Mucosa of gallbladder (tissue), 1 donor: ENCODE measurements at places on chromosomes 13 and 19. TPM values are rescaled to one million over a fixed set of nuclear protein-coding genes. Genes with fewer than 3 reads are reported as not detected.

Gene C5AR1
- total RNA-seq, result 18.7 TPM

Gene OLFM2
- total RNA-seq, result 10.8 TPM

Gene OR2Z1
- not detected for total RNA-seq

Gene ZNF556
- not detected for total RNA-seq

Gene PSPN
- 4.5 TPM for total RNA-seq

DNA sequence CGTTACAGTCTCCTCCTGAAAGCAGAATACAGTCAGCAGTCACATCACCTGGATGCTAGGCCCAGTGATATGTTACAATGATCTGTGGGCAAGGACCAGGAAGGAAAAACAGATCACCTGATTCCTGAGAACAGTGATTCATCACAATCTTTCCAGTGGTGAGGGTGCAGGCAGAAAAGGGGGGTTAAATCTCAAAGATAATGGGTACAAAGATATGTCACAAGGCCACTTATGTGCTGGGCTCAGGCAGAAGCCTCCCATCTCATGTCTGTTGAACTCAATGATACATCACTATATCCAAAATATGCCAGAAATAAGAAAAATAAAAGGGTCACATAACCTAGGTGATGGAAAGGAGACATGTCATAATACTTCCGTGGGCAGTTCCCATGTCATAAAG is 10.8 kb upstream of the ZNF91 start:
- DNase-seq, result no peak

DNA sequence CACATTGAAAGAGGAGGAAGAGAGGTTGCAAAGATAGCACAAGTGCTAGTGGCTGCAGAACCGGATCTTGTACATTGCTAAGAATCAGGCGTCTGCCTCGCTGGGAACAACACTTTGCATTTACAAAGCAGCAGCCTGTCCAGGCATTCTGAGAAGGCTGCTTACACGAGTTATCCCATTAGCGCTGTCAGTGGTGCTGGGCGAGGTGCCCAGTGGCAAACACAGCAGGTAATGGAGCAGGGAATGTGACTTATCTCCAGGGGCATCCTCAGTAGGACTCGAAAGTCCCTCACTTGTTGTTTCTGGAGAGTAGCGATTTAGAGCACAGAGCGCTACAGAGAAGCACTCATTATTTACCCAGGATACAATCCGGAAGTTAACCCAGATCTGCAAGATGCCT is 209.6 kb downstream of the OLFM4 start:
- no peak for DNase-seq

- DNase-seq, result no peak
Observed at GRCh38 chr19:32555786-32556185, 25.2 kb upstream of the PDCD5 start.

- DNase-seq, result peak; percentile 96
Observed at GRCh38 chr19:18379803-18380747, 5.9 kb upstream of the GDF15 start.

GRCh38 chr13:31110617-31111016 is 51.1 kb downstream of the HSPH1 start:
- no peak for DNase-seq

- no peak for DNase-seq
Observed at GRCh38 chr13:99366075-99366987, 59.1 kb upstream of the GPR183 start.
